A549 treated with AZD2906 at 1 μM for 4 hours (cell line): ENCODE measurements at places on chromosomes 2 and 18. TPM values are rescaled to one million over a fixed set of nuclear protein-coding genes. Genes with fewer than 3 reads are reported as not detected.

SMYD1 gene
- 0.01 TPM in 1 of 5 replicates, not detected in the others for total RNA-seq

KANSL1L gene
- total RNA-seq: 0.57 to 0.80 TPM (median 0.66 TPM) in 5 replicates

RESP18 gene
- not detected in 5 replicates for total RNA-seq

FAM124B gene
- total RNA-seq: not detected in 5 replicates

CNGA3 gene
- 0.02 to 0.11 TPM (median 0.03 TPM) in 4 of 5 replicates, not detected in the other for total RNA-seq

EPB41L3 gene
- total RNA-seq: 0.02 to 0.43 TPM (median 0.17 TPM) in 5 replicates

IL18R1 gene
- total RNA-seq: 1.0 to 1.4 TPM (median 1.4 TPM) in 5 replicates

SULT1C4 gene
- total RNA-seq: not detected in 5 replicates

SH3RF3 gene
- total RNA-seq: 0.47 to 0.71 TPM (median 0.66 TPM) in 5 replicates

C2orf78 gene
- total RNA-seq: not detected in 5 replicates

RPRD1A gene
- total RNA-seq: 16.1 to 20.6 TPM (median 19.5 TPM) in 5 replicates

COL5A2 gene
- 45.3 to 79.4 TPM (median 67.0 TPM) in 5 replicates for total RNA-seq

C2orf81 gene
- total RNA-seq: 2.4 to 3.6 TPM (median 3.2 TPM) in 5 replicates

IL1F10 gene
- total RNA-seq: 0.09 to 0.24 TPM in 2 of 5 replicates, not detected in the others

SLC9A2 gene
- 2.9 to 3.0 TPM (median 3.0 TPM) in 5 replicates for total RNA-seq

LIPG gene
- 0.13 to 0.55 TPM (median 0.17 TPM) in 5 replicates for total RNA-seq

BMP10 gene
- not detected in 5 replicates for total RNA-seq

SKOR2 gene
- not detected in 5 replicates for total RNA-seq

POTEE gene
- 0.03 to 0.07 TPM (median 0.06 TPM) in 5 replicates for total RNA-seq

ALLC gene
- 0.08 TPM in 1 of 5 replicates, not detected in the others for total RNA-seq

CENPA gene
- total RNA-seq: 46.5 to 51.7 TPM (median 50.2 TPM) in 5 replicates

FMNL2 gene
- 28.4 to 36.5 TPM (median 32.9 TPM) in 5 replicates for total RNA-seq

UCN gene
- 1.2 to 2.5 TPM (median 1.8 TPM) in 5 replicates for total RNA-seq

CDH19 gene
- 0.56 to 1.0 TPM (median 0.73 TPM) in 5 replicates for total RNA-seq

WNT6 gene
- total RNA-seq: 0.17 to 0.27 TPM (median 0.25 TPM) in 5 replicates

EFHD1 gene
- total RNA-seq: 3.5 to 5.3 TPM (median 4.2 TPM) in 5 replicates

RBM43 gene
- total RNA-seq: 1.9 to 3.3 TPM (median 3.1 TPM) in 5 replicates

FSHR gene
- not detected in 5 replicates for total RNA-seq

LAMA1 gene
- total RNA-seq: 0.06 to 0.16 TPM (median 0.09 TPM) in 5 replicates

CREG2 gene
- 6.2 to 12.4 TPM (median 10.5 TPM) in 5 replicates for total RNA-seq

PIEZO2 gene
- total RNA-seq: 0.52 to 0.96 TPM (median 0.59 TPM) in 5 replicates

GPR35 gene
- 0.24 to 1.1 TPM (median 0.77 TPM) in 5 replicates for total RNA-seq

EGR4 gene
- total RNA-seq: 0.19 to 0.32 TPM (median 0.25 TPM) in 5 replicates

SPR gene
- total RNA-seq: 90.8 to 137 TPM (median 128 TPM) in 5 replicates

UGT1A6 gene
- 0.72 to 1.1 TPM (median 0.89 TPM) in 5 replicates for total RNA-seq

RNF152 gene
- total RNA-seq: 0.04 to 0.22 TPM (median 0.19 TPM) in 5 replicates

SLC5A7 gene
- not detected in 5 replicates for total RNA-seq

ABCA12 gene
- 0.15 to 0.43 TPM (median 0.23 TPM) in 5 replicates for total RNA-seq

RAB6C gene
- total RNA-seq: not detected in 5 replicates

TMEM178A gene
- 0.10 to 0.16 TPM (median 0.13 TPM) in 5 replicates for total RNA-seq

RAB12 gene
- total RNA-seq: 22.3 to 26.5 TPM (median 24.0 TPM) in 5 replicates

SLC16A14 gene
- total RNA-seq: 0.64 to 1.1 TPM (median 0.83 TPM) in 5 replicates

STARD6 gene
- not detected in 5 replicates for total RNA-seq

KYNU gene
- total RNA-seq: 215 to 277 TPM (median 220 TPM) in 5 replicates

SCYGR4 gene
- total RNA-seq: not detected in 5 replicates

TMEFF2 gene
- total RNA-seq: 0.34 to 0.46 TPM (median 0.36 TPM) in 5 replicates

UGT1A10 gene
- 0.03 to 0.14 TPM (median 0.08 TPM) in 4 of 5 replicates, not detected in the other for total RNA-seq

PIGN gene
- total RNA-seq: 7.6 to 9.8 TPM (median 8.7 TPM) in 5 replicates

SIX3 gene
- total RNA-seq: 2.7 to 4.3 TPM (median 3.7 TPM) in 5 replicates

LOXHD1 gene
- total RNA-seq: not detected in 5 replicates

GRB14 gene
- total RNA-seq: 3.9 to 5.6 TPM (median 5.1 TPM) in 5 replicates
